NCI-H526 (cell line): ENCODE measurements at places on chromosomes 1 and 21.

- no peak for DNase-seq
Observed at GRCh38 chr1:241551759-241552638, 19.8 kb downstream of the KMO start.

DNA sequence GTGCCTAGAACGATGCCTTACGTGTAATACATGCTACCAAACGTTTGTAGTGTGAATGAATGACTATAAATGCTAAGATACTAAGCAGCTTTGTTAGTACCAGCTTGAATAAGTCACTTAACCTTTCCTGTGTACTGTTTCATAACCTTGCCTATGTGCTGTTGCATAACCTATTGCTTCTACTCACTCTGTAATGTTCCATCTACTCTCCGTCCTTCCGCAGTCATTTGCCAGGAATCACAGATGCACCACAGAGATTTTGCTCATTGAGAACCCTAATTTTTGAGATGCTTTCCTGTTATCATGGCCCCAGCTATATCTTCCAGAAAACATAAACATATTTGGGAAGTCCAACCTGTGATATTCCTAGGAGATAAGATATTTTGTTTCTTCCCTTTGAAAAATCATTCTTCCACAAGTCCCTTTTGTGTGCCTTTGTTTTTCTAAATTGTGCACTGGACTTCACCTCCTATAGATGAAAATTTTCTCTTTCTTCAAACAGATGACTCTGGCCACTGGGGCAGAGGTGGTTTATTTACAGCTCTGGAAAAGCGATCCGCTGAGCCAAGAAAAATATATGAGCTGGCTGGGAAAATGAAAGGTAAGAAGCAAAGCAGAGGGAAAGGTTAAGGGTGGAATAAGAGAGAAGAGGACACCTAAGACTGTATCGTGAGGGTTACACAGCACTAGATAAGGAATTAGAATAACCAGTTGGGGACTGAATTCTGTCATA is 44.8 kb downstream of the CHD1L start:
- no peak for DNase-seq

DNA sequence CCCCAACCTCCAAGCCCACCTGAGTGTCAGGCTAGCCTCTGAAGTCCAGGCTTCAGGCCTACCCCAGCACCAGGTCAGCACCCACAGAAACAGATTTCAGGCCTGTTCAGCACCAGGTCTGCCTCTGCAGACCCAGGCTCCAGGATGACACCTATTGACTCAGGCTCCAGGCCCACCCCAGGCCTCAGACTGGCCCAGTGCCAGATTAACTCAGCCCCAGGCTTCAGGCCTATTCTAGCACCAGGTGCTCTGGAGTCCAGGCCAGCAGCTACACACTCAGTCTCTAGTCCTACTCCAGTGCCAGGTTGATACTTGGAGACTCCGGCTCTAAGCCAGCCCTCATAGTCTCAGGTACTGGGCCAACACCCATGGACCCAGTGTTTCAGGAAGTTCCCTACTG is 541.7 kb upstream of the PBX1 start:
- no peak for DNase-seq

DNA sequence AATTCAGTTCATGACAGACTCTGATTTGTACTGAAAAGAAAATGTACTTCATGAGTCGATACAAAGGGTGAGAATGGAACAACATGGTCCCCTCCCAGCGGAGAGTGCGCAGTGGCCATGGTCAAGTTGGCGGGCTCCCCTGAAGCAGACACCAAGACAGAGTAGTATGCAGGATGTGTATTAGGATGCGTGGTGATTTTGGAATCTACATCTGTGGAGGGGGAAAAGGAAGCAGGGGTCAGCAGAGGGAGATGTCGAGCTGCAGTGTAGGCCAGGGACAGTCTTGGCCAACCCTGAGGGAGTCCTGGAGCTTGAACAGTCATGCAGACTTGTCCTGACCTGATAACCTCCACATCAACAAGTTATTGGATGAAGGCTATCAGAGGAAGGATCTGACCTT is 481.0 kb downstream of the OMA1 start:
- peak; percentile 39 for DNase-seq

- peak; percentile 73 for DNase-seq
Observed at GRCh38 chr1:203629507-203630082, 3.0 kb downstream of the ATP2B4 start.

DNA sequence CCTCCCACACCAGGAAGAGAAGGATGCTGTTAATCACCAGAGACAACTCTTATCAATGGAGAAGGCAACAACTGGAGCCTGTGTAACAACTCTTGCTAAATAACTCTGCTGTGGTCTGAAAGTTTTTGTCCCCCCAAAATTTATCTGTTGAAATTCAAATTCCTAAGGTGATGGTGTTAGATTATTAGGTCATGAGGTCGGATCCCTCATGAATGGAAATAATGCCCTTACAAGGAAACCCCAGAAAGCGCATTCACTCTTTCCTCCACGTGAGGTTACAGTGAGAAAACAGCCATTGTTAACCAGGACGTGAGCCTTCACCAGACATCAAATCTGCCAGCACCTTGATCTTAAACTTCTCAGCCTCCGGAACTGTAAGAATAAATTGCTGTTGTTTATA is 141.9 kb upstream of the CXADR start:
- DNase-seq = no peak

DNA sequence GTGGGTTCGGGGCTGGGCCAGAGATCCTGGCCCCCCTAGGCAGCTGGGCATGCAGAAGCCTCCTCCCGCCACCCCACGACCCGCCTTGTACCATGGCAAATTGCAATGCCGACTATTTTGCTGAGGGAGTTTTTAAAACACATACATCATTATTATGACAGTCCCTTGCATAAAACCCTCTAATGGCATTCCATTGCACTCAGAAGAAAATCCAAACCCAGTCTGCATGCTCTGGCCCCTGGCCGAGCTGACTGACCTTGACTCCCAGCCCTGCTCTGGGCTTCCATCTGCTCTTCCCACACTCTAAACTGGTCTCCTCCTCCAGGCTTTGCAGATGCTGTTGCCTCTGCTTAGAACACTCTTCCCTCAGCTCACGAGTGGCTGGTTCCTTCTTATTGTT is 28.0 kb downstream of the PADI2 start:
- no peak for DNase-seq

GRCh38 chr1:223308136-223308535 is 55.8 kb downstream of the SUSD4 start:
- no peak for DNase-seq
